ENCODE measurements at places on chromosomes 5 and 9.
A peak's percentile ranks its signal among the peaks of the same experiment; 100 is the strongest.

DNA sequence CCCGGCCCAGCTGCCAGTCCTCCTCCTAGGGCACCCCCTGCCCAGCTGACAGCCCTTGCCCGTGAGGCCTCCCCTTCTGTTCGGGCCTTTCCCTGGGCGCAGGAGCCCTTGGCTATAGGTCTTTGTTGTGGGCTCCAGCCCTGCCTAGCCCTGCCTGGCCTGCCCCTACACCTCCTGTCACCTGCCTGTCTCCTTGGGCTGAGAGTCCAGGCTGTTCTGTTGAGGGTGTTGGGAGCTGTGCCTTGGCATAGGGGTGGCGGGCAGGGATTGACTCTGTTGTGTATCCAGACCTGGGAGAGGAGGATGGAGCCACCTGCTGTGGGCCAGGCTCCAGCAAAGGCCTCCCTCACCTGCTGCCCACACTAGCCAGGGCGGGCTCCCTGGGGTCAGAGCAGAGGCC, 11.6 kb downstream of the FCN2 start:
- no peak for DNase-seq

- no peak for DNase-seq
Measured at GRCh38 chr5:104412649-104413240, 850.2 kb upstream of the NUDT12 start.

- DNase-seq, result no peak
Measured at GRCh38 chr5:125558466-125558865, 812.0 kb upstream of the ZNF608 start.

DNA sequence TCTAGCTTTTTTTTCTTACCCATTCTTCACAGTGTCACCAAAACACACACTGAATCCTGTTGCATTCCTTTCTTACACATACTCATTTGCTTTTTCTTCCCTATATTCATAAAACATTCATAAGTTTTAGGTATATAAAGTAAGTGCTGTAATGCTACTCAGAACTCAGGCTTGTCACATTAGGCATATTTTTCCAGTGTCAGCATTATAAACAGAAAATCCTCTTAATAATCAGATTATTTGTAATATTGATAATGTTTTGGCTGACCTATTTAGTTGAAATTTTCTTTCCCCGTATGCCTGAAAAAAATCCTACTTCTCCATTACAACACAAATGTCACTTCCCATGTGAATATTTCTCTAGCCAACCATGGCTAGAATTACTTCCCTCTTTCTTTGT, 743.0 kb upstream of the NUDT12 start:
- DNase-seq, result no peak

GRCh38 chr5:122942164-122942914, 94.2 kb downstream of the PPIC start:
- DNase-seq, result no peak

DNA sequence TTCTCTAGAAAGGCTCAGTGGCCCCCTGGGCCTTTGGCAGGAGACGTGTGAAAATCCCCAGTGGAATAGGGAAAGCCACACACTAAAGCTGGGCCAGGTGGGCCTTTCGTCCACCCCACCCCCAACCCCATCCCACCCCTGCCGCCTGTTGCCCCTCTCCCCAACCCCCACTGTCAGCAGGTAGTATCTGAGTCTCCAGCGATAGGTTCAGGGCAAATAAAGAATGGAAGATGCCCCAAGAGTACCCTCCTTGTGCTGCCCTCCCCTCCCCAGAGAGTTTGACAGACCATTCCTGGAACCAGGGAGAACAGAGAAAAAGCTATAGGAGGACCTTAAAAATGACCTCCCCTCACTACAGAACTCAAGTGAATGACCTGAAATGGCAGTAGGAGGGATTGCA, 36.7 kb upstream of the UBE2D2 start:
- no peak for DNase-seq

GRCh38 chr9:89493671-89494070, 4.2 kb downstream of the SEMA4D start:
- DNase-seq, result no peak

- DNase-seq, result no peak
Measured at GRCh38 chr5:22754155-22754554, 99.0 kb downstream of the CDH12 start.

GRCh38 chr5:123671042-123671441, 159.1 kb downstream of the CSNK1G3 start:
- peak; percentile 33 for DNase-seq

DNA sequence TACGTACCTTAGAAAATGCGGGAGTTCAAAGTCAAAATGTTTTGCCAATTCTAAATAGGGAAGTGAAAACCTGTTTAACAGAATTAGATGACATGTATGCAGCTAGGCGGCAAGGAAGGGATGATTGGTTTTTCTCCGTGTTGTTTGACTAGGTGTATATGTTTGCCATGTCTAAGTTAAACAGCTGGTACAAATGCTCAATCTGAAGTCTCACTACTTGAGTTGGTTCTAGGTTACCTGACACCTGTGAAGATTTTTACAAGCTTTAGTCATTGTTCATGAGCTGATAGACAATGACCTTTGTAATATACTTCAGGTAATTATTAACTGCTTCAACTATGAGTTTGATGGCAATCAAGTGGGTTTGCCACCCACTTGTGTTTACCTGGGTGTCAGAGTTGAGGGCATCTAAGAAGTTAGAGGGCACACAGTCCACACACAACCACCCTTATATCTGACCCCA, 74.3 kb downstream of the SLC44A1 start:
- DNase-seq, result no peak

DNA sequence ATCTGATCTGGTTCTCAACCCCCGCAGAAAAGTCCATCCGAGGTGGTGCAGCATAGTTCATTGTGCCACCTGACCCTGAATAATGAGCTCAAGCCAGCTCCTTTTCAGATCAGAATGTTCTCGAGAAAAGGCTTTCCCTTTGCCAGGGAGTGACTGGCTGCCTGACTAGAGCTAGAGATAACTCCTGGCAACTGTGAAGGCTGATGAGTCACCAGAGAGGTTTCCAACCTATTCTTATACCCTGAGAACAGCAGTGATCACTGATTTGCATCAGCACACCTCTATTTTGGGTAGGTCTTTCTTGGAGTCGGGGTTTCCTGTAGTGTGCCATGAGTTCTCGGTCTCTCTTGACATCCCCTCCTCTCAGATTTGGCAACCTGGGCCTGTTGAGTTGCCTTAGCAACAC, 127.9 kb downstream of the PIK3R1 start:
- DNase-seq, result peak; percentile 27

DNA sequence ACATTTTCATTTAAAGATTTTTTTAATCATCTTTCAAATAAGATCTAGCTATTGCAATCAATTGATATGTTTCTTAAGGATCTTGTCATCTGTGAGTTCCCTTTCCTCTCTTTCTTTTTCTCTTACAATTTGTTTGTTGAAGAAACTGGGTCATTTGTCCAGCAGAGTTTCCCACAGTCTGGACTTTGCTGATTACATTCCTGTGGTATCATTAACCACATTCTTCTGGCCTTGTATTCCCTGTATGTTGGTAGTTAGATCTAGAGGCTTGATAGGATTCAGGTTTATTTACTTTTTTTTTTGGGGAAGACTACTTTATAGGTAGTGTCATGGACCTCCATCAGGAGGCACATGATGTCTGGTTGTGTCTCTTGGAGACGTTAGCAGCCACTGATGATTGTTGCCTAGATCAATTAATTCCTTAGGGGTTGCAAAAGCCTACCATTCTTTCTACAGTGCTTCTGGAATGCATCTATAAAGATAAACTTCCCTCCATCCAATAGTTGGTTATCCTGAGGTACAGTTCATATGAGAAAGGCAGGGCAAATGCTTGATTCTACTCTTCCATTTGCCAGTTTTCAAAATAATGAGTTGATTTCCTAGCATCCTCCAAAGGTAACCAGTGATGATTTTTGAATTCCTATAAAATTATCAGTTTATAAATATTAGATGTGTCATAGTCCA, 14.3 kb downstream of the PDE8B start:
- no peak for DNase-seq

DNA sequence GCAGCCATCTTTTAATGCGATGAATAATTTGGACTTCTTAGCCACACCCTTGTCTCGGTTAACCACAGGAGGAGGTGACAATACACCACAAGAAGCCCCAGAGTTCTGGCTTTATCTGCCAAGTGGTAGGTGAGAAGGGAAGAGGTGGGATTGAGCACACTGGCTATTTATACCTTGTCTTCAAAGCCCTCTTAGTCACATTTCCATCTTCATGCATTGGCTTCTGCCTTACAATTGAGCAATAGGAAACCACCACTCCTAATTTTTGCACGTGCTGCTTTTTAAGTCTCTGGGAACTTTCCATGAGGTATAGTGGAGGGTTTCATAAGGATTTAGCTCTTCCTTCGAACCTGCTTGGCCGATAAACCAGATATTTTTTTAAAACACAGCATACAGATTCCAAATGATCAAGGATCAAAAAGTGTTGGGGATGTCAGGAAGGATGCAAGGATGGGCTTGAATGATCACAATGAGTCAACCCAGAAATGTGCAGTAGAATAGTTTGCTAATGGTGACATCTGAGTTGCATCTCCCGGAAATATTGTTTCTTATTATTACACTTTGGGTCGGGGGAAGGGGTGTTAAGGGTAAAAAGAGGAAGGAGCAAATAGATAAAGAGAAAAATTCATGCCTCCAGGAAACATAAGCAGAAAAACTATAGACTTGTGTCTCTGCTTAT, 25.5 kb downstream of the PLAC8L1 start:
- peak; percentile 20 for DNase-seq

DNA sequence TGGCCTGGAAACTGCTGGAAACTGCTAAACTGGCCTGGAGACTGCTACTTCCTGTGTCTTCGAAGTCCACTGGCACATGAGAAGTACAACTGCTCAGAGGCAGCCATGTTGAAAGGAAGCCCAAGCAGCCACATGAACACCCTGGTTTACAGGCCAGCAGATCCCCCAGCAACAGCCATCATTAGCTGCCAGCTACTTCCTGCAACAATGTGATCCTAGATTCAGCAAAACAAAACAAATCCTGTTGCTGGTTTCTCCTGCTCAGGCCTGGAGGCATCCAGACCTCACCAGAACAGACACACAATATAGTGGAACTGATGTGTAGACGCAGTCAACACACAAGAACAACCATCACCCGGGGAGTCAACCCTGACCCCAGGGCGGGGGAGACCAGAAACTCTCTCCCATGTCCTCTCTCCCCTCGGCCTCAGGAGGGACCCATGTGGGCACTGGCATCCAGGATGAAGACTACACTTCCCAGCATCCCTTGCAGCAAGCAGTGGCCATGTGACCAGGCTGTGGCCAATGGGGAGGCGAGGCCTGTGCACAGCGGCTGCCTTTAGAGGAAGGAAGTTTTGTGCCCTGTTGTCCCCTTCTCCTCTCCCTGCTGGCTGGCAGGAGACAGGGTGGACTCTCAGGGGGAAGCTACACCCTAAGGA, 9.2 kb upstream of the LCN15 start:
- DNase-seq, result no peak

- DNase-seq, result no peak
Measured at GRCh38 chr5:141250576-141250975, 5.4 kb downstream of the PCDHB15 start.

DNA sequence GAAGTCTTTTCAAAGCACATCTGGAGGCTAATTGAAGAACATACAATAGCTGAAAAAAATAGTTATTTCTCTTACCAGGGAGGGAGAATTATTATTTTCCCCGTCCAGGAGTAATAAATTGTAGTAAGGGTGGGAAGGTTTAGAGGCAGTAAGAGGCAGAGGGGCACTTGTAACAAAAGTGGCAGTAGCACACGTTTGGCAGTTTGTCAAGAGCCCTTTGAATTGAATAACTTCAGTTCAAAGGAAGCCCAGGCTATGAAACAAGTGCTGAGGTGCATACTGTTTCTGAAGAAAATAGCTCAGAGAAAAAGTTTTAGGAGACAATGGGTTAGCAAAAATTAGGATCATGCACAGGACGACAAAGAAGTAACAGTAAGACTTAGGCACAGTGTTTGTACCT, 451.3 kb downstream of the LRRC70 start:
- DNase-seq, result no peak

- DNase-seq, result no peak
Measured at GRCh38 chr9:125258832-125259534, 2.6 kb upstream of the GAPVD1 start.

- DNase-seq, result no peak
Measured at GRCh38 chr5:95892784-95893354, 68.8 kb downstream of the ELL2 start.

- no peak for DNase-seq
Measured at GRCh38 chr5:100861148-100861547, 41.9 kb downstream of the ST8SIA4 start.

DNA sequence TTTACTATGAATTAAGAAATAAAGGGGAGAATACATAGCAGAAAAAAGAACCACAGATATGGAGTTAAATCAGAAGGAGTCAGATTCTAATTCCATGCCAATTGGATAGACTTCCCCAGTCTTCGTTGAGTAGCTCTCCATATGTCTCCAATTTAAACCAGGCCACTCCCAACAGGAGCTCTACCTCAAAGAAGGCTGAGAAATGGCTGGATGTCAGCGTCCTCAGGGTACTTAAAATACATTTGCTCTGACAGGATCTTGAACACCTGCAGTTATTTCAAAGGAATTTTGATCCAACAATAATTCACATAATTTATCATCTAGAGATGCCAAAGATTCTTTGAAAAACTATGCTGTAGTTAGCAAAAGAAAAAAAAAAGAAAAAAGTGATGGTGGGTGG, 133.9 kb upstream of the FBN2 start:
- no peak for DNase-seq

DNA sequence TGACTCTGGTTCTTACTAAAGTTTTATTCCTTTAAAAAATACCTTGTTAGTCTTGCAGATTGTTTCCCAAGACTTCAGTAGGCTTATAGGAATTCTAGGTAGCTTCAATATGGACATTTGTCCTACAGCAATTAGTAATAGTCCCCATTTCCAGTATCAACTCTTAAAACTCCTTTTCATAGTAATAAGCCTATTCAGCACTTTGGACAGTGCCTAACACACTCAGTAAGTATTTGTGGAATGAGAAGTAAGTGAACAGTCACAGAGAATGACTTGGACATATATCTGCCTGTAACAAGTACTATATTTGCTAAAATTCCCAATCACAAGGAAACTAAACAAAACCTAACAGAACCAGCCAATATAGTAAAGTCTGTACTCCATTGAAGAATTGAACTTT, 1291.8 kb upstream of the DMAC1 start:
- DNase-seq, result no peak

DNA sequence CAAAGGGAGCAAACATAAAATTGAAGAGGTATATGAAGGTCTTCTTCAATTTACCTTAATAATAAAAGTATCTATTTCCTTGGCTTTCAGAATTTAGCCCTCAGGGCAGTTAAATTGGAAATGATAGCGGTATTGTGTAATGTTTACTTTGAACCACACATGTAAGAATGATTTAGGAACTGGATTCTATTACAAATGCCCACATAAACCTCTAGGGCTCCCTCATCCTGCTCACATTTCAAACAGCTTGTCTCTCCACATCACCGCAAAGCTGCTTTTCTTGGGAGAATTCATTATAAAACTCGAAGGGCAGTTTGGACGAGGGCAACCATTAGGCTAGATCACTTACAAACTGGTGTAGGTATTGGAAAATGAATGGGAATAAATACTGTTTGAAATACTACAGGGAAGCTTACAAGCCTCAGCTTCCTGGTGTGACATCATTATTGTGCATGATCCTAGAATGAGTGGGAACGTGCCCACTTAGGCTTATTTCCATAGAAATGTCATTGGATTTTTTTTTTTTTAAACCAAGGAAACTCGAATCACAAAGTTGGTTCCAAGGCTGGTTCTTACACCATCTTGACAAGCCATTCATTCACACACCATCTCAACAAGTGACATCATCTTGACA, 47.3 kb downstream of the MTRR start:
- DNase-seq, result no peak
